ENCODE measurements at places on chromosomes 5 and 9.

- DNase-seq = no peak
These were observed 35.1 kb downstream of the FAM81B start for GRCh38 chr5:95426227-95426626.

DNA sequence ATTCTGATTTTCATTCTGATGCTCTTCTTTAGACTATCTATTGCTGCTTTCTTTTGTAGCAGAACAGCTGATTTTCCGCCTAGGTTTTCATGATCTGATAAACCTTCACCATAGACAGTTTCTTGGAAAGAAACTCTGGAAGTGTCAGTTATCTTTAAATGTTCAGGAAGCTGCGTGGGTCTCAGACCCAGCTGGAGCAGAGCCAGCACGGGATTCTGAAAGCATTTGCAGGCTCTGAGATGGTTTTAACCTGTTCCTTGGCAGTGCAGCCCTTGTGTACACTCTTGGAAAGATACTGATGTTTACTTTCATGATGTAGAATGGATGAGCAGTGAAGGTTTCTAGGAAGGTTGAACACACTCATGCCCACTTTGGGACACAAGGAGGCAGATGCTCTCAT, 178.0 kb upstream of the DMRT1 start:
- DNase-seq = no peak

- DNase-seq = no peak
These were observed 441.4 kb downstream of the SH3GL2 start for GRCh38 chr9:18020121-18020745.

DNA sequence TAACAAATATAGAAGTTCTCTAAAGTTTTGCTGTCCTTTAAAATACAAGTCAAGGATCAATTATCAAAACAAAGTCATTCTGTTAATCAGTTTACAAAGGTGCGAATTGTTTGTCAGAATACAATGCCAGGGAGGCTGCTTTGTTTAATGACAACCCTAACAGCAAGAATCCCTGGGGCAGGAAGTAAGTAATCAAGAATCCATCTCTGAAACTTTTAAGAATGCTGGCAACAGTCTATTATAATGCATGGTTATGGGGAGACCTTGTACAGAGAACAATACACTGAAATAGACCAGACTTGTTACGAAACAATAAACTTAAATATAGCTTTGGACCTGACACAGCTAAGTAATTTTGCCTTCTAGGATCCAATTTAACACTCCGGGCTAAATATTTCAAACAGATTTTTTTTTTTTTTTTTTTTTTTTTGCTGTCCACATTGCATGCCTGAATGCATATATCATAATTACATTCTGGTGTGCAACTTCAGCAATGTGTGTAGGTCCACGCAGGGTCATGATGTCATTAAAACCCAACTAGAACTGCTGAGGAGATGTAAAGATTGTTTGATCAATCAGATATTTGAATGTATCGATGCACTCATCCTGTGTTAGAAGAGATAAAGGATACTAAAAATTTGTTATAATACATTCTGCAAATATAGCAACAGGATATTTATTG, 421.3 kb downstream of the CETN3 start:
- DNase-seq = no peak

- no peak for DNase-seq
These were observed 7.6 kb upstream of the ADGRV1 start for GRCh38 chr5:90550963-90551362.

DNA sequence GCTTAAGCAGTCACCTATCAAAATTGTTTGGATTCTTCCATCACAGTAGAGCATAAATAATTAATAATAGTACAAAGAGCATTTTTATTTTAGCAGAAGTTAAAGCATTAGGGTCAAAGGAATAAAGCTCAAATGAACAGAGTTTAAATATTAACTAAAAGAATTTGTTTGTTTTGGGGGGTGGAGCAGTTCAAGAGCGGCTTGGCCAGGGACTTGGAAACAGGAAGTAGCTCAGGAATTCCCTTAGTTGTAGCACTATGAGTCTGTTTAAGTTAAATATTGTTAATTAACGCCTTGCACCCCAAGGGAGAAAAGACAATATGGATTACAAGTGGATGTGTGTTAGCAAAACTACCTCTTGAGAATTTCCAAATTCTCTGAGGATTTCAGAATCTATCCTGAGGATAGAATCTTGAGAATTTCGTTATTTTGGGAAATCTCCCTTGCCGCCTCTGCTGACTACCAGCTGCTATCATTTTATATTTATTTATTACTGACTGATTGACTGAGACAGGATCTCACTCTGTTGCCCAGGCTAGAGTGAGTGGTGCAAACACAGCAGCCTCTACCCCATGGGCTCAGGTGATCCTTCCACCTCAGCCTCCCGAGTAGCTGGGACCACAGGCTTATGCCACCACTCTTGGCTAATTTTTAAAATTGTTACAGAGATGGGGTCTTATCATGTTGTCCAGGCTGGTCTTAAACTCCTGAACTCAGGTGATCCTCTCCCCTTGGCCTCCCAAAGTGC, 96.7 kb upstream of the CHD1 start:
- DNase-seq = no peak

GRCh38 chr9:133935328-133936005, 56.7 kb downstream of the VAV2 start:
- no peak for DNase-seq

DNA sequence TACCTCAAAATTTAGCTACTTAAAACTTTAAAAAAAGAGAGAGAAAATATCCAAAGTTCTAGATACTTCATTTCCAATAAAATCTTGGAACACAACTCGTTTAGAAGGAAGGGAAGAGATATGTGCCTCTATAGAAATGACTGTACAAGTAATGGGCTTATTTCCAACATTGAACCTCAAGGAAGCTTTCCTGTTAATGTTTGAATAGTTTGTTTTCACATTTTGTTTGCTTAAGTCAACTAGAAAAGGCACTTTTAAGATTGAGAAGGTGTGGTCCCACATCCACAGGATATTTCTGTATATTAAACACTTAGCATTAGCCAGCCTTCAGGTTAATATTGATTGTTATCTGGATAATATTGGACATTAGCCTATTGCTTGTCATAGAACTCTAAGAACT, 384.7 kb downstream of the PTPRD start:
- no peak for DNase-seq

- no peak for DNase-seq
These were observed 65.2 kb upstream of the ASS1 start for GRCh38 chr9:130379649-130379970.

DNA sequence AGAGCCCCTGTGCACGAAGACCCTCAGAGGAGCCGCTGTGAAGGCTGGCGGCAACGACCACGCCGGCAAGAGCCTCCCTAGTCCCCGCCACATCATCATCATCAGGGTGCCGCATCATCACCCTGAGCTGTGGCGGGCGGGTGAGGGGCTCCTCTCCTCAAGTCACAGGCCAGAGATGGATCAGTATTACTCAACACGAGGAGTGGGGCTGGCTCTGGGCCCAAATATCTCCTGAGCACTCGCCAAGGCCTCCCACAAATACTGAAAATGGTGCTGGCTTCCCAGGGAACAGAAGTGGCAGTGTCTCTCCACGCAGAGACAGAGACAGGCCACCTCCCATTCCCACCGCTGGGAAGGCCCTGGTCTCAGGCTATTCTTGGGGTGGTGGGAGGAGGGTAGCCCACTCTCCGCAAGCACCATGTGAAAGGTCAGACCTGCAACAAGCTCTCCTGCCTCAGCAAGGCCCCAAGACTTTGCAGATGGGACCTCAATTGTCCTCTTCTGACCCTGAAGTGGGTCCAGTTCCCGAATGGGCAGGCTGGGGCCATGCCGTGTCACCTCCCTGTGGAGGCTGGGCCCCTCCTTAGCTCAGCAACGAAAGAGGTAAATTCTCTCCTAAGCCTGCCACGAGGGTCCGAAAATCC, 39.3 kb upstream of the ZNF354A start:
- no peak for DNase-seq

DNA sequence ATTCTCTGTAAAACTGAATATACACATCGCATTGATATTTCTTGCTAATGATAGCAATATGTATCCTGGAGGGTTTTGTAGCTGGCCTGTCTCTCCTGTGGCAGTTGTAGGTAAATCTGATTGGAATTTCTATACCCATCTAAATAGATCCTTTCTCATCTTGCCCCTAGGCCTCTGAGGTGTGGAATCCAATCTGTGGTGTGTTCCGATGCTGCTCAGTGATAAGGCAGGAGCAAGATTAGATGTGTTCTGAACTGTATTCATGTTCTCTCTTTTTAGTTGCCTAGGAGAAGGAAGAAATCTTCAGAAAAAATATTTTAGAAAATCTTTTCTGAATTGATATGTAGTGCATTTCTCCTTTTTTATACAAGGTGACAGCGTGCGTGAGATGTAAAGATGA, 507.5 kb downstream of the NR2F1-AS1 start:
- DNase-seq = no peak

DNA sequence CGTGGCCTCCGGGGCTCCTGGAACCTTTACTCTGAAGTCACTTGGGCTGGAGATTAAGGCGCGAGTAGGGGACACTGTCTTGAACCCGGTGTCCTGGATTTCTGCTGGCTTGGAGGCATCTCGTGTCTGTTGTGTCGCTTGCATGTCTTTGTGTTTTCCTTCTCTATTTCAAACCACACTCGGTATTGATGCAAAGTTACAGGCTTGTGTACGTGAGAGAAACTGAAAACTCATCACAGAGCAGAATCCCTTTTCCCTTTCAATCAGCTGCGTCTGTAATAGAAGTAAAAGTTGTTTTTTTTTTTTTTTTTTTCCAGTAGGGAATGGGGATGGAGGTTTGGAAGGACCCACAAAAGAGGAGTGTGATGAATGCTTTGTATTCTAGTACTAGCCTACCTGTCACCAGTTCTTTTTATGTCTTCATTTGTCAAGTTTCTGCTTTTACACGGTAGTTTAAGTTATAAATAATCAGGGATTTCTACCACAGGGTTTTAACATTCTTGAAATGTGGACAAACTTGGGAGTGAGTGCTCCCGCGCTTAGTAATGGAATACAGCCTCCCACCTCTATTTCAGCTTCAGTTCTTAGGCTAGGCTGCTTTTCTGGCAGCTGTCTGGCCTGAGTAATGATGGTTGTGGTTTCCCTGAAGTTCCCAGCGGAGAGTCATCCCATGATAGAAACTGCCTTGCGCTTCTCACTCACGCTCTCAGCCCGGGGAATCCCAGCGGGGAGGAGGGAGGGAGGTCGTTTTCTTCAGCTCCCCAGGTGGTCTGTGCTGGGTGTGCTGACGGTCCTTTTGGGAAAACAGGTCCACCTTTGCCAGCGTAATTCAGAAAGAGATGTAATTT, 763 bp downstream of the TJP2 start:
- DNase-seq = no peak

DNA sequence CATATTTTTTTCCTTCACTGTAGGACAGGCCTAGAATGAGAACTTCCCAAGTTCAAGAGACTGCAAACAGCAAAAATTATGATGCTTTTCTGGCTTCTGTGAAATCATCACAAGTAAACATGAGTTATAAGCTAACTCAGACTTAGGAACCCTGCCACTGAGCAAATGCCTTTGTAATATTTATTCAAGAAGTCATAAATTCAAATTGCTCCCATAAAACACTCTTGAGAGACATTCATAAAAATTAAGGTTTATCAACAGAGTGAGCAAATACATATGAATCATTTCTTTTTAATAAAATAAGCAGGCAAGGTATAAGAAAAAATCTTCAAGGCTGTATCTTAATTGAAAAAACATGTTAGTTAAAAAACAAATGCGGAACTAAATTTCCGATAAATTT, 124.2 kb downstream of the GNA14 start:
- DNase-seq = no peak

GRCh38 chr9:106622164-106622487, 240.8 kb upstream of the ZNF462 start:
- DNase-seq = no peak

GRCh38 chr9:87494970-87495471, 2.6 kb upstream of the DAPK1 start:
- DNase-seq = no peak

- no peak for DNase-seq
These were observed 6.4 kb upstream of the SMIM32 start for GRCh38 chr5:136199408-136199807.

- DNase-seq = no peak
These were observed 16.5 kb downstream of the ADCY2 start for GRCh38 chr5:7412409-7412808.

DNA sequence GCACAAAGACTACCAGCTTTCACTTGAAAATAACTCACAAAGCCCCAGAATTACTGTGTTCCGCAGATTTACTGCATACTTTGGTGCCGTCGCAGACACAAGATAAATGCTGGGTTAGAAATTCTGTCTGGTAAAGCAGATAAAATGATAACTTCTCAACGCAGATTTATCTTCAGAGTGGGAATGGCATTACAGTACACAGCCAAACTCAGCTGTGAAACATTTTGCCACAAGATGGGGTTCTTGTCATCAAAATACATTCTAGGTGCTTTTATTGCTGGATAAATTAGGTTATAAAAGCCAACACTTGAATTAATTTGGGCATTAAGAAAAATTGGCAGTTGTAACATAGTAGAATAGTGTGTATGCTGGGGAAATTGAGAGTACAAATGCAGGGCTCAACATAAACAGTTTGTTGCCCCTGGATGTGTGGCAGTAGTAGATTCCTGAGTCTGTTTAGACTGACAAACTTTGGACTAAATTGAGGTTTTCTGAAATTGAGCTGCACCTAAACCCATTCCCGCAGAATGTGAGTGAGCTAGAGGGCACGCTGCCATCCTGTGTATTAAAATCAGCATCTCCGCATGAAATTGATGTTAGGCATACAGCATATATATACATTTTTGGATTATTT, 61.1 kb downstream of the LMNB1 start:
- DNase-seq = no peak

- DNase-seq = no peak
These were observed 5.8 kb upstream of the MYOZ3 start for GRCh38 chr5:150655221-150655620.

- no peak for DNase-seq
These were observed 32.1 kb downstream of the USP20 start for GRCh38 chr9:129867136-129868022.

- DNase-seq = no peak
These were observed 901 bp downstream of the WDR38 start for GRCh38 chr9:124854161-124854560.

- no peak for DNase-seq
These were observed 20.3 kb downstream of the PCSK5 start for GRCh38 chr9:75910731-75911130.

- DNase-seq = no peak
These were observed at the start of gene IRX2 for GRCh38 chr5:2751592-2752021. TSS of gene IRX2 (minus strand) at chr5:2751677. CDS start at chr5:2751413, 264 bp downstream.

DNA sequence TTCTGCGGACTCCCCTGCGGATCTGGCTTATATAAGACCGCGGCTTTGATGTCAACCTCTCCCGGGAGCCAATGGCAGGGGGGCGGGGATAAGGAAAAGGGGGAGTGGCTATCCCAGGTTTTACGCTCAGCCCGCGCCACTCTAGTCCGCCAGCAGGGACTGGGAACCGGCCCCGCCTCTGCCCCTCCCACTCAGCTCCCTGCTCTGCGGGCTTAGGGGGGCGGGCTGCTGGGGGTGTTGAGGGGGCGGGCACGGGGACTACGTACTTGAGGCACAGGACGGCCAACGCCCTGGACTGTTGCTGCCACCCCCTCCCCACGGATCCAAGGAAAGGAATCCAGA, at the start of gene HAND1:
Gene HAND1, minus strand, starts transcription at position 4 of the 342 bp plus-strand sequence. CDS start 219 bp downstream, outside the sequence.
- no peak for DNase-seq

DNA sequence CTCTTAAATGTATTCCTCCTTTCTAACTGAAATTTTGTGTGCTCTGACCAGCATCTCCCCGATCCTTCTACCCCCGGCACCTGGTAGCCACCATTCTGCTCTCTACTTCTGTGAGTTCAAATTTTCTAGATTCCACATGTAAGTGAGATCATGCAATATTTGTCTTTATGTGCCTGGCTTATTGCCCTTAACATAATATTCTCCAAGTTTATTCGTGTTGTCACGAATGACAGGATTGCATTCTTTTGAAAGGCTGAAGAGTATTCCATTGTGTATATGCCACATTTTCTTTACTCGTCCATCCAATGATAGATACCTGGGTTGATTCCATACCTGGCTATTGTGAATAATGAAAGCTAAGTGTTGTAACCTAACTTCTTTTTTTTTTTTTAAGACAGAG, 29.0 kb downstream of the FBXL7 start:
- no peak for DNase-seq
